Gastroesophageal sphincter (tissue), 4 donors: ENCODE measurements at places on chromosomes 7 and 10. TPM values are rescaled to one million over a fixed set of nuclear protein-coding genes. Genes with fewer than 3 reads are reported as not detected.

The ZPBP gene
- not detected for total RNA-seq

The OGDHL gene
- 1.8 TPM for total RNA-seq

The CACNB2 gene
- 116 TPM for total RNA-seq

- no peak for ATAC-seq
Measured at GRCh38 chr7:92292981-92293380, 47.2 kb downstream of the ANKIB1 start.

DNA sequence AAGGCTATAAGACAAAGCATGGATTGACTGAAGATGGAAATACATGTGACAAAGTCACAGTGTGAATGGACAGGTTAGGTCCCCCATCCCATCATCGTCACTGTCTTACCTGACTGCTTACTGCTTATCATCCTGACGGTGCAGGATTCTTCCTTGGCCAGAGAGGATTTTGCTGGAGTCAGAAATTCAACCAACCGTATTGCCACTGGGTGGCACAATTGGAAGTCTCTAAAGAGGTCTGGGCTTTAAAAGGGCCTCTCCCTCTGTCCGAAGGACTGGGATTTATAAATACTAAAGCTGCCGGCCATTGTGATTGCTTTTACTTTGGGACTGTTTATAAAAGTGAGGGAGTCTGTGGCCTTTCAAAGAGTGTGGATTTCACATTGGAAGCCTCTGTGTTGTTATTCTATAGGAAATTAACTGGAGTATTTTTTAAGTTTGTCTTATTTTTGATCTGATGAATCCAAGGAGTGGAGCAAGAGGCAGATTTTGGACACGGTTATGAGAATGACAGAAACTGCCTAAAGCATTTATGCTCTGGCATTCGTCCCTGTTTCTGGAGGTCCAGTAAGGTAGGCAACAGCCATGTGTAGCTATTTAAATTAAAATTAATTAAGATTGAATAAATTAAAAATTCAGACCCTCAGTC is 113.3 kb upstream of the CREB5 start:
- ATAC-seq, result no peak

DNA sequence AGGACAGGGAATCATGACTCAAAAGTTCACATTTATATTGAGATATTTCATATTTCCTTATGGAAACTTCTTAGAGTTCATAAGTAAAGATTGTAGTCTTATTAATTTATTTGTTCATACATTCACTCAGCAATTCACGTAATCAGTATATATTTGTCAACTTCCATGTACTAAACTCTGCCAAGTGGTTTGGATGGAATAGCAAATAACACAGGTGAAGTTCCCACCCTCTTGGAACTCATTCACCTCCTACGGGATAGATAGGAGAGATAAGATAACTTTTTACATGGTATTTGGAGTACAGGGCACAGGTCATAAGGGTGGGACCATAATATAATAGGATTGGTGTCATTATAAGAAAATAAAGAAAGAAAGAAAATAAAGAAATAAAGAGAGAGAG is 234.0 kb downstream of the CDC14C start:
- ATAC-seq, result no peak
